ENCODE measurements at places on chromosomes 5 and 9. TPM values are rescaled to one million over a fixed set of nuclear protein-coding genes. Genes with fewer than 3 reads are reported as not detected.

DNA sequence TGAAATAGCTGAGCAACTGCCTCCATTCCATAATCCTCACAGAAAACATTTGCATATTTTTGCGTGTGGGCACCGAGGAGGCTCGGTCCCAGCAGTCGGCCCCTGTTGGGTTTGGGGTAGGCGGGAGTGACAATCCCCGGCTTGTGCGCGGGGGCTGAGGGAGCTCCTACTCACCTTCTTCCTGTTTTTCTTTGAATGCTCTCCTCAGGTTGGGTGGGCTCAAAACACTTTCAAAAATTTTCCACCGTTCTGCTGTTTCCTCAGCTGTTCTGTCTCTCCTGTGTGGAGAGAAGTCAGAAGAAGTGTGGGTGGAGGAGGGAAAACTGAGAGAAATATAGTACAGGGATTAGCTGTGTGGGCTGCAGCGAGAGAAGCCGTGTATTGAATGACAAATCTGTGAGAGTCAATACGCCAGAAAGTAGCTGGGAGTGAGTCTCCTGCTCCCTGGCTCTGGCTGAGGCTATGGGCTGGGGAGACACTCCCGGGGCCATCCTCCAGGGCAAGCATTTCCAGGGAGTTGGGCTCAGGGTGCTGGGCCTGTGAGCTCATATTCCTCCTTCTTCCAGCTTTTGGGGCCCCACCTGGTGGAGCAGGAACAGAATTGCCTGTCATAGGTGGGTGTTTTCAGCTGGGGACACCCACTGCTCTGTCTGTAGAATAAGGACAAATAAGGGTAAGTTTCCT is 84.7 kb downstream of the CMYA5 start:
- DNase-seq = no peak

KCNN2 gene
- not detected for total RNA-seq

HAVCR1 gene
- total RNA-seq = 1.2 TPM

CCL27 gene
- 0.55 TPM for total RNA-seq

GRCh38 chr9:132975961-132976360 is 2.5 kb upstream of the GFI1B start:
- no peak for DNase-seq

DNA sequence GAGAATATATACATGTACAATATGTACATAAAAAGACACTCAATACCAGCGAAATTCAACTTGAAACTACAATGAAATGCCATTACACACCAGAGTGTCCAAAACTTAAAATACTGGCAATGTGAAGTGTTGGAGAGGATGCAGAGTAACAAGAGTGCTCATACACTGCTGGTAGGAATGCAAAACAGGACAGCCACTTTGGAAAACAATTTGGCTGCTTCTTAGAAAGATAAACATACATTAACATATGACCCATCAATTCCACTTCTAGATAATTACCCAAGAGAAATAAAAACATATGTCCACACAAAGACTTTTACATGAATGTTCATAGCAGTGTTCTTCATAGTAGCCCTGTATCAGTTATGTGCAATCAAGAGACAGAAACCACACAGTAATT is 39.4 kb upstream of the BARX1 start:
- DNase-seq = no peak

ARID3C gene
- 0.21 TPM for total RNA-seq

- DNase-seq = no peak
These were observed 82.5 kb downstream of the NFIB start for GRCh38 chr9:14231196-14231990.

GRCh38 chr5:139147483-139148087 is 50.6 kb downstream of the SIL1 start:
- no peak for DNase-seq

DBH gene
- not detected for total RNA-seq

GRCh38 chr9:134501761-134502265 is 139.8 kb upstream of the COL5A1 start:
- DNase-seq = no peak

PDCD1LG2 gene
- total RNA-seq = 2.0 TPM

- DNase-seq = peak; percentile 43
These were observed 114.1 kb downstream of the MLLT3 start for GRCh38 chr9:20508242-20508641.

DNA sequence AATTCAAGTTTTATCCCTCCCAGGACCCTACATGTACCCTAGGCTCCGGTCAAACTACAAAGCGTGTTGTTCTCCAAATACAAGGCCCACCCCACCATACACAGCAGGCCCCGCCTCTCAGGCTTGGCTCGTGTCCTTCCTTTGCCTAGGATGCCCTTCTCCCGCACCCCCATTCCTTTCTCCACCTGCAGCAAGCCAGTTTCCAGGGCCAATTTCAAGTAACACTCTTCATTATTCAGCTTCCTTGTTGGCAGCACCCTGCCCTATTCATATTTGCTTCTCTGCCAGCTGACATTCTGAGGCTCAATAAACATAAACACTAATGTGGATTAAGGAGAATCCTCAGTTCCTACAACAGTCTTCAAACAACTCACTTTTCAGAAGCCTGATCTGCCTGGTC is 31.7 kb downstream of the EPB41L4B start:
- DNase-seq = no peak

PCDH12 gene
- total RNA-seq = 1.3 TPM

DNA sequence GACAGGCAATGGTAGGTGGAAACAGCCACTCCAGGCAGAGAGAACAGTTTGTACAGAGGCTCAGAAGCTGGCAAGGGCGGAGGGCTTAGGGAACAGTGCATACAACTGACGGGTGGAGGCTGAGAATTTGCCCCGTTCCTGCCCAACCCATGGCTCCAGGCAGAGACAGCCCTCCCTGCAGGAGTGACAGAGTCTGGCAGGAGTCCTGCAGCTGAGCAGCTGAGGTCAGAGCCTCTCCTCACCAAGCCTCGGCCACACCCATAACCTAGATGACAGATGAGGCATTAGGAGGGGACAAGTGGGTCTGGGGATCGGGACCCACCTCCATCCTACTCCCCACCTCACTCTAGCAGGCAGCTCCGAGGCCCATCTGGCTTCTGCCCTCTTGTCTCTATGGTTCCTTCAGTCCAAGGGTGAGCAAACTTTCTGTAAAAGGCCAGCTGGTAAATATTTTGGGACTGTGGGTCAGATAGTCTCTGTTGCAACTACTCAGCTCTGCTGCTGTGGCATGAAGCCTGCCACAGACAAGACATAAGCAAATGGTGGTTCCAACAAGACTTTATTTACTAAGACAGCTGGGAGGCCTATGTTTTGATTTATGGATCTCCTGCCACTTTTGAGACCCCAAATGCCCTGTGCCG is 83.7 kb downstream of the SH3TC2 start:
- DNase-seq = no peak

TMEM252 gene
- total RNA-seq = not detected

DNA sequence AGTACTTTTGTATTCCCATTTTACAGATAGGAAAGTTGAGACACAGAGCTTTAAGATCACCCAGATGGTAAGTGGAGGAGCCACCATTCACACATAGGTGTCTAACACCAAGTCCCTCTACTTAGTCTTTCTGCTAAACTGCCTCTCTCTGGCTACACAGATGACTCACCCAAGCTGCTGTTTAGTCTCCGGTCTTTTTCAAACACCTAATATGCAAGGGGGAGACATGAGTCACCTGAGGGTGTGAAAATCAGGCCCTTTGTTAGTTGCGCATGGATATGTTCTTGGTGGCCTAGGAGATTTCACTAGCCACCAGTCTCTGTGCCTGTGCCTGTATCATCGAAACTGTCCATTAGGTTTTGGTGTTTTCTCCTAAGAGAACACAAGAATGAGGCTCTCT is 117.8 kb downstream of the MAST4 start:
- DNase-seq = no peak

GPRIN1 gene
- total RNA-seq = 3.0 TPM

GRCh38 chr5:89128906-89129625 is 246.1 kb upstream of the MEF2C start:
- no peak for DNase-seq

DNA sequence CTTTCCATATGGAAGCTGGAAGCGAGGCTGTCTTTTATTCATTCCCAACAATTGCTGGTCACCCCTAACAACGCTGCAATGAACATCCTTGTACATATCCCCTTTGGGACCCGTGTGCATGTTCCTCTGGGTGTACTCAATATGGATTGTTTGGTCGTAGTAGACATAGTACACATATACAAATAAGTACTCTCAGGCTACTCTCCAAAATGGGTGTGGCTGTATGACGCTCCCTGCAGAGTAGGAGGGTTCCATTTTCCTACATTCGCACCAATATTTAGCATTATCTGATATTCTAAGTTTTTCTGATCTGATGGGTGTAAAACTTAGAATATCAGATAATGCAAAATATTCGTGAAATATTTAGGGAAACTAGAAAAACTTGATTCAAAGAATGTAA is 23.2 kb upstream of the NAA35 start:
- no peak for DNase-seq

SEMA6A gene
- not detected for total RNA-seq

DNA sequence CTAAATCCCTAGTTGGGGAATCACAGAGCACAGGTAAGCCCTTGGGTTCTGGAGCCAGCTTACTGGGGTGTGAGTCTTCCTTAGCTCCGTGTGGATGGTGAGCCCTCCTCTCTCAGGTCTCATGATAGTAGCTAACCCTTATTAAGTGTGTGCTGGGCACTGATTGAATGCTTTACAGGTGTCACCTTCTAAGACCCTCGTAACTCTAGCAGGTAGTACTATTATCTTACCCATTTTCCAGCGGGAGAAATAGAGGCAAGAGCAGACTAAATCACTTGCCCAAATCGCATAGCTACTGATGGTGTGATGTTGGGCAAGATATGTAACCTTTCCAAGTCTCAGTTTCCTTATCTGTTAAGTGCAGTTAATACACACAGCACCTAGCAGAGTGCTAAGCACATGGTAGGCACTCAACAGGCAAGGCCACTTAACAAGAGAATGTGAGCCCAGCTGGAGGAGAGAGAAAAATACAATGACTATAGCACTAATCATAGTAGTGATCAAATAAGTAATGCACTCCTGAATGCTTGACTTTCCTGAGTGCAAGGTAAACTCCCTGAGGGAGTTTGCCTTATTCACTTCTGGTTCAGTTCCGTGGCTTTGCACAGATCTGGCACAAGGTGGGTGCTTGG is at the start of gene DCANP1:
Gene DCANP1, minus strand, starts transcription at position 51 of the 632 bp plus-strand sequence. CDS start 240 bp downstream, outside the sequence.
- no peak for DNase-seq

DNA sequence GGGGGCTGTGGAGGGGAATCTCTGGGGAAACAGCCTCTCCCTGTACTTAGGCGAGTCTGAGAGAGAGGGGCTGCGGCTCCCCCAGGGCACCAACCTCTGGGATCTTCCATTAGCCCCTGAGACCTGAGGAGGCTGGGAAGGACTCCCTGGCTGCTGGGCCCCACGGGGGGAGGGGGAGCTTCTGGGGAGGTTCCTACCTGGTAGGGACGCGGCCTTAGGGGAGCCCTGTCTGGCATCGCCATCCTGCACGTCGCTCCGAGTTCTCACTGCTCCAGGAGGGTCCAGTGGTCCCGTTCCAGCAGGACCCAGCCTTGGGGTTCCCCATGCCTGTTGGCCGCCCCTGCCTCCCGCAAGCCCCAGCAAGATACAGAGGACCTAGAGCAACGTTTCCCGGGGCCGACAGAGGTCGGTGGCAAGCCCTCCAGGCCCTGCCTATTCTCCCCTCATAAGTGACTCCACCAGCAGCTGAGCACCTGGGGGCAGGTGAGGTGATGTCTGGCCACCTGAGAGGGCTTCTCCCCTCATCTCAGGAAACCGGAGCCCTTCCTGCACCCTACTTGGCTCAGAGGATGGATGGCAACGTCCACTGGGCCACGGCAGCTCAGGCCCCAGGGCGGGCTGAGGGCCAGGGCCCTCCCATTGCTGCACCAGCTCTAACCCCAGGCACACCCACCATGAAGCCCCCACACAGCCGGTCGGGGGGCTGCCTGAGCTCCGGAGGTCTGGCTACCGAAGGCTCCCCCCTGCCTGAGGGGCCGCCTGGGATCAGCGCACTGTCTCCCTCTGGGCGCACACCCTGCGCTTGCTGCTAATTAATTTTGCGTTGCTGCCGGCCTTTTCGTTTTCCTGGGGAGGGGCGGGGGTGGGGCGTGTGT is 22.5 kb downstream of the TPPP start:
- no peak for DNase-seq

FYB1 gene
- 66.4 TPM for total RNA-seq

GRCh38 chr9:13491138-13491492 is 211.6 kb upstream of the MPDZ start:
- no peak for DNase-seq

DNA sequence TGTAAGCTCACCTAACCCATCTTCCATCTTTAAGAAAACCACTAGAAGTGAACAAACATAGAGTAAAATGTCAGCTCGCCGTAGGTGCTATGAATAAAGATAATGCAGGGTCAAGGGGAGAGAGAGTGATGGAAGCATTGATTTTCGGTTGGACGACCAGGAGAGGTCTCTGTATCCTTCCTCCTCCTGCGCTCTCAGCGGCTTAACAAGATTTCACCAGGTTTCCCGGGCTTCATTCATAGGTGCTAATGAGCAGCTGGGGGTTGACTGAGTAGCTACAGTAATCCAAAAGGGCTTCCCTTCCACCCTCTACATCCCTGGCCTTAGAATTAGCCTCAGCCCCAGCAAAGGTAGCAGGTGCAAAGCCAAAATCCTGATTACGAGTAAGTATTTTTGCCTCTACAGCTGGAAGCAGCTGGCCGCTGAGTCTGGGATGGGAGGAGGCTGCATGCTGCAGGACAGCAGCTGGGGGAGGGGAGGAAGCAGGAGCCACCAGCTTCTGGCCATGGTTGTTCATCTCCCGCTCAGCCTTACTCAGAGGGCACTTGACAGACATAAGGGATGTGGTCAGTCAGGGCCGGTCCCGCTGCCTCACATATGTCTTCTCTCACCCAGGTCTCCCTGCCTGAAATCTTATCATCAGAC is 112.0 kb upstream of the IL12B start:
- no peak for DNase-seq

- no peak for DNase-seq
These were observed 104.2 kb upstream of the HMHB1 start for GRCh38 chr5:143707806-143708205.

DNA sequence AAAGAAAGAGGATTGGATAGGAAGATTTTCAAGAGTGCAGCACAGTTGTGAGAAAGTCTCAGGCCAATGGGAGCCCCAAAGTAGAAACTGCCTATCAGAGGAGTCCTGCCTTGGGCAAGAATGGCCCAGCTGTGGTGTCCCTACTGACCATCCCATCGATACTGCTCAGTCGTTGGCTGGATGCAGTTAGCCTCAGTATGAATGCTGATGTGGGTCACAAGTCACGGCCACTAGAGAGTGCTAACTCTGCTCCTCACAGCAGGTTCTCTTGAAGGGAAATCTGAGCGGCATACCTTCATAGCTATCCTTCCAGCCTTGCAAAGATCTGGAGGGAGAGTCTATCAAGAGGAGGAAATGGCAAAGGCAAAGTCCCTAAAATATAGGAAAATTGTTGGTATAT is 11.6 kb upstream of the CETN3 start:
- no peak for DNase-seq

TIMD4 gene
- total RNA-seq = 5.5 TPM

PCDHGA2 gene
- 0.11 TPM for total RNA-seq

DNA sequence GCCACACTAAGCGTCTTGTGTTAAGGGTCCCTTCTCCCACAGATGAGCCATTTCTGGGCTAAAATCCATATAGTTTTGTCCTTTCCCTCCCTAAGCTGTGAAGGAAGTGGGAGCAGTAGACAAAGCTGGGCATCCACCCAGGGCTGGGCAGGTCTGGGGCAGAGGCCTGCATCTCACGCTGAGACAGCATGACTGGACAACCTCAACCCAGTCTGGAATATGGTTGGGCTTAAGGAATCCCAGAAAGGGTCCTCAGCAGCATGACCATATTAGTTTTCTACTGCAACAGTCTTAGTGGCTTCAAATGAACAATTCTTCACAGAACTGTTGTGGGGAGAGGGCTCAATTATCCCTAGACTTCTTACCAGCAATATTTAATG is 173.8 kb downstream of the AUH start:
- DNase-seq = no peak

HSPB3 gene
- not detected for total RNA-seq

- DNase-seq = no peak
These were observed 70.7 kb downstream of the ANKRD33B start for GRCh38 chr5:10634562-10634961.

Data from activated T-helper 2 cell treated with anti-CD3 and anti-CD28 coated beads, Interferon-gamma antibody, Interleukin-2, Interleukin-4, amounts not matched to agents 10 μg/mL and 5 μg/mL and 100 μg/mL, durations not matched to agents 14 hours and 24 hours and 36 hours (primary cell).